ENCODE measurements at places on chromosomes 4 and X.
A peak's percentile ranks its signal among the peaks of the same experiment; 100 is the strongest.

DNA sequence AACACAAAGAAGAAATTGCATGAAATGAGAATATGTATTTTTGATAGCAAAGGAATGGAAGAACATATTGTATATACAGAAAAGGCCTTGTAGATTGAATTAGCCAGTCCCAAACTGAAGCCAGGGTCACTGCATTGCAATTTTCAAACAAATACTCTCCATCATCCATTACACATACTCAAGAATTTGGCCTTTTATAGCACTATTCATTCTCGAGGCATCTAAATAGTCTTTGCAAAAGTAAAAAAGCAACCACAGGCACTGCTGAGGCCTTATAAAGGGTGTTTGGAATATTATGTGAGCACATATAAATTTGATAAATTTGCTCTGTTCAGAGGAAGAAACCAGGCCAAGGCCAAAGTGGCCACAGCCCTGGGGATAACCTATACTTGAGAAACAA, 123.0 kb downstream of the ZNF827 start:
- H3K27ac ChIP-seq: no peak overlapping the region
- peaks cover 8% of the 10 kb centered on the region for H3K36me3 ChIP-seq

GRCh38 chr4:128862608-128863311, 53.3 kb downstream of the JADE1 start:
- no peaks in the 10 kb centered on the region for H3K4me1 ChIP-seq
- H3K4me3 ChIP-seq: no peak overlapping the region
- H3K27ac ChIP-seq: no peak overlapping the region
- no peak for DNase-seq

- H3K27ac ChIP-seq: no peak overlapping the region
- DNase-seq: no peak
Observed at GRCh38 chr4:80767944-80768343, 262.6 kb upstream of the BMP3 start.

GRCh38 chr4:80360900-80361299, 25.4 kb downstream of the CFAP299 start:
- DNase-seq: no peak
- H3K36me3 ChIP-seq: no peaks in the 10 kb centered on the region
- no peak overlapping the region for H3K4me3 ChIP-seq
- H3K27ac ChIP-seq: no peak overlapping the region

DNA sequence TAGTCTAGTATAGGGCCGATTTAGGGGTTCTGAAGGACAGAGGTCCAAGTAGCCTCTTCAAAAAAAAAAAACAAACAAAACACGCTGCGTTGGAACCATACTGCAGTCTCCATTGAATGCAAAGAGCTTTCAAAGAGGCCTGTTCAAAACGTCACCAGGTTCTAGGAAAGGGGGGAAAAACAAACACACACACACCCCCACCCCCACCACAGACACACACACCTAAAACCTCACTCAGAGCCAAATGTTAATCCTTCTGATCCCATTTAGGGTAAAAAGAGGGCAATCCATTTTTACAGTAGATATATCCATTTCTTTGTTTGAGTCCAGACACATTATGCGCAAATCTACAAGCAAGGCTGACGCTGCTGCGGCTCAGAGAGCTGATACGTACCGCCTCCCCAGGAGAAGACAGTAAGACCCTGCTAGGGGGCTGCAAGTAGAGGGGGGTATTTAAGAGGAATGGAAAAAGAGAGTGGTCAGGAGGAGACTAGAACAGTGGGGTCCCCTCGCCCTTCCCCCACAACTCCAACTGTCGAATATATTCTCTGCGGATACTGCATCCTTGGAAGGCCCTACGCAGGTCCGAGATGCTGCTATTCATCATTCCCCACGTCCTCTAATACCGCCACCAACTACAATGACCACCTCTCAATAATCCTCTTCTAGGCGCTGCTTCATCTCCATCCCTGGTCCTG, 1.3 kb downstream of the NKRF start:
- H3K36me3 ChIP-seq: no peaks in the 10 kb centered on the region
- no peak for DNase-seq
- H3K4me1 ChIP-seq: peaks cover 5% of the 10 kb centered on the region

GRCh38 chrX:102154900-102155805, 624 bp downstream of the BEX5 start:
- no peak overlapping the region for H3K27ac ChIP-seq
- H3K4me1 ChIP-seq: peaks cover 7% of the 10 kb centered on the region
- no peak for DNase-seq
- peaks cover 4% of the 10 kb centered on the region for H3K27me3 ChIP-seq
- peak overlapping the region; percentile 23 for H3K4me3 ChIP-seq

- no peaks in the 10 kb centered on the region for H3K27me3 ChIP-seq
- H3K4me3 ChIP-seq: no peak overlapping the region
- H3K27ac ChIP-seq: no peak overlapping the region
- no peaks in the 10 kb centered on the region for H3K36me3 ChIP-seq
Observed at GRCh38 chrX:101430457-101431078, 22.5 kb downstream of the HNRNPH2 start.

GRCh38 chr4:186192066-186192612, 772 bp downstream of the CYP4V2 start:
- H3K36me3 ChIP-seq: peaks cover 5% of the 10 kb centered on the region
- peaks cover 28% of the 10 kb centered on the region for H3K4me1 ChIP-seq
- H3K27ac ChIP-seq: peak overlapping the region; percentile 98
- H3K4me3 ChIP-seq: peak overlapping the region; percentile 82
- no peaks in the 10 kb centered on the region for H3K27me3 ChIP-seq

DNA sequence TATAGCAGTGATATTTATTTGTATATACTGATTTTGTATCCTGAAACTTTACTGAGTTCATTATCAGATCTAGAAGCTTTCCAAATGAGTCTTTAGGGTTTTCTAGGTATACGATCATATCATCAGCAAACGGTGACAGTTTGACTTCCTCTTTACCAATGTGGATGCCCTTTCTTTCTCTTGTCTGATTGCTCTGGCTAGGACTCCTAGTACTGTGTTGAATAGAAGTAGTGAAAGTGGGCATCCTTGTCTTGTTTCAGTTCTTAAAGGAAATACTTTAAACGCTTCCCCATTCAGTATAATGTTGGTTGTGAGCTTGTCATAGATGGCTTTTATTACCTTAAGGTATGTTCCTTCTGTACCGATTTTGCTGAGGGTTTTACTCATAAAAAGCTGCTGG, 37.5 kb downstream of the CBR4 start:
- no peak overlapping the region for H3K4me3 ChIP-seq
- H3K36me3 ChIP-seq: no peaks in the 10 kb centered on the region
- H3K27ac ChIP-seq: no peak overlapping the region
- no peaks in the 10 kb centered on the region for H3K4me1 ChIP-seq
- no peak for DNase-seq
- H3K27me3 ChIP-seq: no peaks in the 10 kb centered on the region

- H3K4me1 ChIP-seq: no peaks in the 10 kb centered on the region
- no peak for DNase-seq
- no peak overlapping the region for H3K4me3 ChIP-seq
- H3K27me3 ChIP-seq: no peaks in the 10 kb centered on the region
Observed at GRCh38 chrX:155718972-155719586, 106.3 kb upstream of the TMLHE start.

DNA sequence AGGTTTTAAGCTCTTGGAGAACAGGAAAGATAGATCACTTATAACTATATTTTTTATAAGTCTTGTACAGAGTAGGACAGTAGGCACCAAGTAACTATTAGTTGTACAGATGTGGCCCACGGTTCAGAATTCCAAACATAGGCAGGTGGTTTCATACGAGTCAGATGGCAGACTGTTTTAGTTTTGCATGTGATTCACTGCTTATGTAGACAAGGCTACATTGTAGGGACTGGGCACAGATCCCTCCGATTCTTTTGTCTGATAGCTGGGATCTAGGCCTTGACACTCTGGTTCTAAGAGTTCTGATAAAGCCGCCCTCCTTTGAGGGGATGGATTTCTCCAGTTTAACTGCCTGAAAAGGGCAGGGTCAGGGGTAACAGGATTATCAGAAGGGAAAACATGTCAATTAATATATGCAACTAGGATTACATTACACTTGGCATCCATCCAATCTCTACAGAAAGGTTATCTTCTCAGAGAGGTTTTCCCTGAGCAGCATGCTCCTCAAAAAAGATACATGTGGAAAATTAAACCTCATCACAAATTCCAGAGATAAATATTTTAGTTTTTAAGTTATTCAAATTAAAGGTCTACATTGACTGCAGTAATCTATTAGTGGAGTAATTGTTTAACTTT, 87.8 kb downstream of the SPRY1 start:
- no peak for DNase-seq
- no peaks in the 10 kb centered on the region for H3K4me1 ChIP-seq
- H3K4me3 ChIP-seq: no peak overlapping the region
- no peak overlapping the region for H3K27ac ChIP-seq

- peaks cover 4% of the 10 kb centered on the region for H3K4me1 ChIP-seq
- DNase-seq: no peak
- no peak overlapping the region for H3K27ac ChIP-seq
- H3K4me3 ChIP-seq: no peak overlapping the region
Observed at GRCh38 chrX:69291116-69291515, 125.9 kb upstream of the PJA1 start.

- no peak overlapping the region for H3K27ac ChIP-seq
- H3K36me3 ChIP-seq: no peaks in the 10 kb centered on the region
- H3K4me3 ChIP-seq: no peak overlapping the region
- H3K27me3 ChIP-seq: no peaks in the 10 kb centered on the region
- DNase-seq: no peak
Observed at GRCh38 chr4:60822986-60823385, 377.1 kb upstream of the ADGRL3 start.

DNA sequence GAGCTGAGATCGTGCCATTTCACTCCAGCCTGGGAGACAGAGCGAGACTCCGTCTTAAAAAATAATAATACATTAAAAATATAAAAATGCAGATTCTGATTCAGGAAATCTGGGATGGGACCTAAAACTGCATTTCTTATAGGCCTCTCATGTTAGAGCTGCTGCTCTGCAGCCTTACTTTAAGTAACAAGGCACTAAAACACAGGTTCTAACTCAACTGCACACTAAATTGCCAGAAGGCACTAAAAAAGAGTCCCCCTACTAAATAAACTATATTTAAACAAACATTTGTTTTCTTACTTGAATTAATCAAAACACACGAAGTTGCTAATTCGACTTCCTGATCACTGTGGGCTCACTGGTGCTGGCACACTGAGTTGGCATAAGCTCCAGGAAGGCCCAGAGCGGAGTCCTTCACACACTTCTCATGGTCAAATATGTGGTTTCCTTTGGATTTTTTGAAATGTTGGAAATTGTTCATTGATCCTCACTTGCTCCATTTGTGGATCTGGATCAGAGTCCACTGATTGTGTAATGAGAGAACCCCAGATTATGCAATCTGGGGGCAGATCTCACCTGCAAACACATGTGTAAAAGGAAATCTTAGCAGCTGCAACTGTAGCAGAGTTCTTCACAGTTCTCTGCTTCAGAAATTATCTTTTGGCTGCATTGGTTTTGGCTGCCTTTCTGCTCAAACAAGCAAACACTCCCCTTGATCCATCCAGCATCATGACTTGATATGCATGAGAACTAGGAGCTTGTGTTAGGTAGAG, 59.3 kb downstream of the AFF1 start:
- H3K4me1 ChIP-seq: peaks cover 7% of the 10 kb centered on the region
- no peak for DNase-seq
- H3K36me3 ChIP-seq: no peaks in the 10 kb centered on the region
- H3K27ac ChIP-seq: no peak overlapping the region
- H3K27me3 ChIP-seq: no peaks in the 10 kb centered on the region
- H3K4me3 ChIP-seq: no peak overlapping the region

- no peaks in the 10 kb centered on the region for H3K27me3 ChIP-seq
- no peak overlapping the region for H3K27ac ChIP-seq
- H3K4me1 ChIP-seq: no peaks in the 10 kb centered on the region
- DNase-seq: no peak
- no peak overlapping the region for H3K4me3 ChIP-seq
Observed at GRCh38 chr4:98374643-98375042, 113.5 kb downstream of the RAP1GDS1 start.

DNA sequence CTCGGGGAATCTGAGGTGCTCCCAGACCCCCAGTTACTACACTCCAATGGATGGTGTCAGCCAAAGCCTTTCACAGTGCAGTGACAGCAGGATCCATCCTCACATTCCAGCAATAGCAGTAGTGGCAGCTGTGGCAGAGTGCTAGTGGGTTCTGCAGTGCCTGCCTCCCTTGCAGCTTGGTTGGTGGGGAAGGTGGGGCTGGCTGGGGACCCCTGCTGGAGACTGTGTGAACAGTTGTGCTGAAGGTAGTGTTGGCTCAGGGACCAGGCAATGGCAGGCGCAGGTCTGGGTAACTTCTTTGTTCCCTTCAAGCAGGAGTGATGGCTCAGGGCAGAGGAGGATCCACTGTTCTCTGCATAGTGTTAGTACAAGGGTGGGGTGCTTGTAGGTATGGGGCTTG, 343.7 kb upstream of the TRAM1L1 start:
- H3K36me3 ChIP-seq: no peaks in the 10 kb centered on the region
- no peak overlapping the region for H3K27ac ChIP-seq
- H3K4me3 ChIP-seq: no peak overlapping the region
- H3K4me1 ChIP-seq: no peaks in the 10 kb centered on the region
- no peaks in the 10 kb centered on the region for H3K27me3 ChIP-seq

- no peak for DNase-seq
- no peak overlapping the region for H3K4me3 ChIP-seq
- H3K36me3 ChIP-seq: no peaks in the 10 kb centered on the region
- peaks cover 7% of the 10 kb centered on the region for H3K4me1 ChIP-seq
- H3K27ac ChIP-seq: no peak overlapping the region
Observed at GRCh38 chrX:41781500-41781899, 57.5 kb downstream of the GPR82 start.

DNA sequence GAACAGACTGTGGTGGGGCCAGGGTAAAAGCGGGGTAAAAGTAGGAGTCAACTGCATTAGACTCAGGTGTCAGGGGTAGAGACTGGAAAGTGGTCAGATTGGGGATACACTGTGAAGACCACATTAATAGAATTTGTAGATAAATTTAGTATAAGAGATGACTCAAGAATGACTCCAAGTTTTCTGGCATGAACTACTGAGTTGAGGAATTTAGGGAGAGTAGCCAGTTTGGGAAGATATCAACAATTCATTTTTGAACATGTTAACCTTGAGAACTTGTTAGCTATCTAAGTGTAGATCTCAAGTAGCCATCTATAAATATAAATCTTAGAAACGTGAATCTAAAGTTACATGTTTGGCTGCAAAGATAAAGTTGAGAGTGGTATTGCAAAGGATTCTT, 206.9 kb upstream of the HCCS start:
- H3K36me3 ChIP-seq: no peaks in the 10 kb centered on the region
- DNase-seq: no peak
- H3K4me1 ChIP-seq: no peaks in the 10 kb centered on the region
- no peak overlapping the region for H3K4me3 ChIP-seq

GRCh38 chr4:16896881-16897750, 1.3 kb downstream of the LDB2 start:
- H3K4me1 ChIP-seq: no peaks in the 10 kb centered on the region
- peak overlapping the region; percentile 46 for H3K27ac ChIP-seq
- H3K36me3 ChIP-seq: no peaks in the 10 kb centered on the region

Measured in sigmoid colon (tissue), 7 donors.